ENCODE measurements at places on chromosomes 6 and 20. TPM values are rescaled to one million over a fixed set of nuclear protein-coding genes. Genes with fewer than 3 reads are reported as not detected.

- no peak for DNase-seq
- H3K27me3 ChIP-seq, result no peaks in the 10 kb centered on the region
- no peaks in the 10 kb centered on the region for H3K4me1 ChIP-seq
- H3K36me3 ChIP-seq, result no peaks in the 10 kb centered on the region
- no peak overlapping the region for H3K4me3 ChIP-seq
- H3K27ac ChIP-seq, result no peak overlapping the region
These were observed 973.6 kb downstream of the EYS start for GRCh38 chr6:64733433-64733832.

GRCh38 chr6:152595499-152595898, 41.7 kb downstream of the SYNE1 start:
- no peak overlapping the region for H3K4me3 ChIP-seq
- H3K27me3 ChIP-seq, result no peaks in the 10 kb centered on the region
- no peaks in the 10 kb centered on the region for H3K4me1 ChIP-seq
- no peaks in the 10 kb centered on the region for H3K36me3 ChIP-seq

DNA sequence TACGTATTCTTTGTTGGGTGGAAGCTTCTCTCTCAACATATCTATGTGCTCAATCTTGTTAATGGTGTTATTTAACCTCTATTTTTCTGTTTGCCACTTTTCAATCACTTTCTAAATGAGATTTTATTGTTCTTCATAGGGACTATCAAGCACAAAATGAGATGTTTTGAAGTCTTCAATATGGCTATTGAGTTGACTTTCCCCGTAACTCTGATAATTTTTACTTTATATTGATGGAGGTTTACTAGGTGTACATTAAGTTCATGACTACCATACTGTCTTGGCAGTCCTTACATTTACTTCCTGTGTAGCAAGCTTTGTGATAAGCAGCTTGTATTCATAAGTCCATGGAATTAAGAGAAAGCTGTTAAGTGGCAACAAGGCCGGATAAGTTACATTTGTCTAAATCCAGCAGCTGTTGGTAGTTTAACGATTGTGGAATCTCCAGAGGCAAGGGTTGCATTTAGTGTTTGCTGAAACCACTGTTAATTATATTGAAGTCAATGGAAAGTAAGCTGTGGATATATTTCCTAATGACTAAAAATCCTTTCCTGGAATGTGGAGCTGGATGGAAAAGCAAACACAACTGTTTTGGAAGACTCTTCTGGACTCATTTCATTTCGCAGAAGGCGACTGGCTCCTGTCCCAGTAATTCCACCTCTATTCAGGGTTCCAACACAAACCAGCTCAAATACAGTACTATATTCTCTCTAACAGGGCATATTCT, 57.3 kb upstream of the SMIM29 start:
- H3K36me3 ChIP-seq, result no peaks in the 10 kb centered on the region
- peaks cover 51% of the 10 kb centered on the region for H3K4me1 ChIP-seq
- H3K27ac ChIP-seq, result no peak overlapping the region
- H3K27me3 ChIP-seq, result no peaks in the 10 kb centered on the region

- no peak overlapping the region for H3K27ac ChIP-seq
- no peaks in the 10 kb centered on the region for H3K27me3 ChIP-seq
- peak; percentile 51 for DNase-seq
- no peaks in the 10 kb centered on the region for H3K36me3 ChIP-seq
These were observed 224.5 kb upstream of the AGPAT4 start for GRCh38 chr6:161498359-161498758.

GRCh38 chr20:25314497-25315417, 66.9 kb downstream of the PYGB start:
- H3K4me3 ChIP-seq, result no peak overlapping the region
- no peaks in the 10 kb centered on the region for H3K36me3 ChIP-seq
- peak; percentile 8 for DNase-seq
- H3K27me3 ChIP-seq, result no peaks in the 10 kb centered on the region
- peaks cover 19% of the 10 kb centered on the region for H3K4me1 ChIP-seq

GRCh38 chr20:58389324-58389967, 417 bp downstream of the VAPB start:
- peak; percentile 39 for DNase-seq
- H3K36me3 ChIP-seq, result no peaks in the 10 kb centered on the region
- peaks cover 33% of the 10 kb centered on the region for H3K4me1 ChIP-seq
- peak overlapping the region; percentile 49 for H3K4me3 ChIP-seq
- H3K27ac ChIP-seq, result peak overlapping the region; percentile 96

- no peak overlapping the region for H3K27ac ChIP-seq
- peaks cover 83% of the 10 kb centered on the region for H3K4me1 ChIP-seq
- H3K4me3 ChIP-seq, result no peak overlapping the region
- no peaks in the 10 kb centered on the region for H3K27me3 ChIP-seq
- DNase-seq, result no peak
- H3K36me3 ChIP-seq, result no peaks in the 10 kb centered on the region
These were observed 58.1 kb upstream of the EPB41L1 start for GRCh38 chr20:36096435-36096834.

- H3K4me1 ChIP-seq, result no peaks in the 10 kb centered on the region
- DNase-seq, result no peak
- H3K27ac ChIP-seq, result no peak overlapping the region
- no peaks in the 10 kb centered on the region for H3K27me3 ChIP-seq
These were observed 201.2 kb upstream of the MYLIP start for GRCh38 chr6:15927531-15928225.

GRCh38 chr6:16236631-16237199, 1.7 kb upstream of the GMPR start:
- peak overlapping the region; percentile 67 for H3K27ac ChIP-seq
- peak; percentile 52 for DNase-seq
- no peaks in the 10 kb centered on the region for H3K27me3 ChIP-seq

- H3K4me1 ChIP-seq, result peaks cover 3% of the 10 kb centered on the region
- H3K27me3 ChIP-seq, result no peaks in the 10 kb centered on the region
- H3K27ac ChIP-seq, result no peak overlapping the region
- DNase-seq, result no peak
These were observed 6.7 kb downstream of the PHACTR2 start for GRCh38 chr6:143684486-143684885.

DNA sequence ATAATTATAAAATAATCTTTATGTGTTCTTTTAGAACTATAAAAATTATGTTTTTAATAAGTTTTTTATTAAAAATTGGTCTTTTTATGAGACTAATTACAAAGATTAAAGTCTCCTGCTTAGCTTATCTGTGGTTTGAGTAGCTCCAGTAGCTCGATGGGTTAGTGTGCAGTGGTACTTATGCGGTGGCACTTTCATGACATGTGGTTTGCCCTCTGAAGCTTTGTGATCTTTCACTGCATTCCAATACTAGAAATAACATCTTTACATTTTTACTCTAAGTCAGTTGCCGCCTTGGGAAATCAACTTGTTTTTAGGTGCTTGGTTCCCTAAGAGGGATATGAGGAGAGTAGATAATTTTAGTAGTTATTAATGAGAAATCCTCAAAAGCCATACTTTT, 699.5 kb upstream of the FLRT3 start:
- no peaks in the 10 kb centered on the region for H3K36me3 ChIP-seq
- DNase-seq, result no peak
- H3K4me3 ChIP-seq, result no peak overlapping the region
- no peak overlapping the region for H3K27ac ChIP-seq

DNA sequence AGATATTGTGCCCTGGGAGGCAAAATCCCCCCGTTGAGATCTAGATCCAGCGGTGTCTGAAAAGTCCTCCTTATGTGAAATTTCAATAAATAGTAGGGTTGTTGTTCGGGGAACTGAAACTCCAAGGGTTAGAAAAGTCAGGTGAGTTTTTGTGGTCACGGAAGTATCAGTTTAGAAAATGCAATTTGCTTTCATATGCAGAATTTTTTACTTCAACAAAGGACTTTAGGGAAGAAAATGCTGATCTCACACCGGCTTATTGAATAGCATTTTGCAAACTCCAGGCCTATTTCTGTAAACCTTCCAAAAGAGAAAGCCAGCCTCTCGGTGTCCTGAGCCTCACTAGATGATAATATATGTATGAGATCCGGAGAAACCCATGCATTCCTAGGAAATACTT, 254.7 kb downstream of the TSHZ2 start:
- no peak overlapping the region for H3K27ac ChIP-seq
- H3K4me1 ChIP-seq, result no peaks in the 10 kb centered on the region
- H3K4me3 ChIP-seq, result no peak overlapping the region
- H3K27me3 ChIP-seq, result peaks cover 3% of the 10 kb centered on the region
- DNase-seq, result no peak

DNA sequence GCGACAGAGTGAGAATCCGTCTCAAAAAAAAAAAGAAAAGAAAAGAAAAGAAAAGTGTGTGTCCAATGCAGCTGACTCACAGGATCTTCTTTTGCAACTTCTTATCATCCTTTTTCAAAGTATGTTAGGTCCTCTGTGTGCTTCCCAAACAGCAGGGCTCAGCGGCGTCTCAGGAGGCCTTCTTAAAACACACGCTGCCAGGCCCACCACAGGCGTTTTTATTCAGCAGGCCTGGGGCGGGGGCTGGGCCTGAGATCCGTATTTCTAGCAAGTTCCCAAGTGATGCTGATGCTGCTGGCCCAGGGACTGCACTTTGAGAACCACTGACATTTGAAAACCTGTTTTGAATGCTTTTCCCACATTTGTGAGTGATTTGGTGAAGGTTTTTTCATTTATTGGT, 57.1 kb downstream of the PSMG4 start:
- no peak for DNase-seq
- H3K27me3 ChIP-seq, result no peaks in the 10 kb centered on the region
- H3K4me3 ChIP-seq, result no peak overlapping the region
- no peak overlapping the region for H3K27ac ChIP-seq

DNA sequence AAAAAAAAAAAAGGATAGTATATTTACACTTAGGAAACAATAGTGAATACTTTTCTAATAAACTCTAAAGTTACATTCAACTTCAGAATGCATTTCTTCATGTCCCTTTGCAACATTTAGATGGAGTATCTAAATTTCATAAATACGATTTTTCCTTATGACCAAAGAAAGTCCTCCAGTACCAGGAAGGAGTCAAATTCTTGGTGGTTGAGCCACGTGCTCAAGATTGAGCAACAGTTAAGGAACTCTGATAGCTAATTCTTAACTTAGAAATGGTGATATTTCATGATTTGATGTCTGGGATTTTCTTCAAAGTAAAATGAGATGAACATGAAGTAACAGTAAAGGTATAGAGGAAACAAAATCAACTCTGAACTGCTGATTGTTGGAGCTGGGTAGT, 92.7 kb downstream of the SASH1 start:
- no peaks in the 10 kb centered on the region for H3K36me3 ChIP-seq
- no peaks in the 10 kb centered on the region for H3K4me1 ChIP-seq
- H3K27me3 ChIP-seq, result no peaks in the 10 kb centered on the region
- no peak overlapping the region for H3K4me3 ChIP-seq

The PLA2G7 gene
- not detected for total RNA-seq

The EPHA7 gene
- total RNA-seq, result 0.33 TPM

The PRR18 gene
- total RNA-seq, result not detected

The SLA2 gene
- total RNA-seq, result not detected

The LY6G6F gene
- total RNA-seq, result not detected

The YTHDF1 gene
- 15.8 TPM for total RNA-seq

All from body of pancreas (tissue), 4 donors.